NT2/D1 (cell line): ENCODE measurements at places on chromosomes 1 and 21.

DNA sequence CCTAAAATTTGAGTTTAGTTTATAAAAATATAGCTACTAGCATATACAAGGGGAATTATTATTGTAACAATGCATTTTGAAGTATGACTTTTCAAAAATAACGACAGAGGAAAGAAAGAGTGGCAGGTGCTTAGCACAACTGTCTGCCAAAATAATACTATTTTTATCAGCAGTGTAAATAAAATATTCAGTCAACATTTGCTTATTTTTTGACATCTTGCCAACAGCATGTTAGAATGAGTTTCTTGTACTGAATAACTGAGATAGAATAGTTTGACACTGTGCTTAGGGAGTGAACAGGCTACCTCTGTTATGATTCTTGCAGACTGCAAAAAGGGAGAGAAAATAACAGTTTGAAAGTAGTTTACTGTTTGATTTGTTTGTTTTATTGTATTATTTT is 909.8 kb downstream of the BRINP3 start:
- DNase-seq, result no peak

GRCh38 chr1:108121358-108122143 is 78.6 kb downstream of the SLC25A24 start:
- no peak for DNase-seq

DNA sequence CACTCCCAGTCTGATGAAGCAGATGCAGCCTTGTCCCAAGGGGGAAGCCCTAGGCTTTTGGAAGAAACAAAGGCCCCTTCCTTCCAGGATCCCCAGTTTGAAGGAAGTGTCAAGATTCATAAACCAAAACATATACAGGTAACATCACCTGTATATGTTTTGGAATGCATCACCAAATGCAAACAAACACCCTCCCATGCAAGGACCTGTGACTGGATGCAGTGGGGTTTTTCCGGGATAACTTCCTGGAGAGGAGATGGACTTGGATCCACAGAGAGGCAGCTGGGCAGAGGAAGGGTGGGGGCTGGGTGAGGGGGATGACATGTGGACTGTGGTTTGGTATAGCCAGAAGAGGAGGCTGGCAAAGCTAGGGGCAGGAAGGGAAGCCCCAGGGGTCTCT is 1.5 kb upstream of the PLA2G2F start:
- no peak for DNase-seq

DNA sequence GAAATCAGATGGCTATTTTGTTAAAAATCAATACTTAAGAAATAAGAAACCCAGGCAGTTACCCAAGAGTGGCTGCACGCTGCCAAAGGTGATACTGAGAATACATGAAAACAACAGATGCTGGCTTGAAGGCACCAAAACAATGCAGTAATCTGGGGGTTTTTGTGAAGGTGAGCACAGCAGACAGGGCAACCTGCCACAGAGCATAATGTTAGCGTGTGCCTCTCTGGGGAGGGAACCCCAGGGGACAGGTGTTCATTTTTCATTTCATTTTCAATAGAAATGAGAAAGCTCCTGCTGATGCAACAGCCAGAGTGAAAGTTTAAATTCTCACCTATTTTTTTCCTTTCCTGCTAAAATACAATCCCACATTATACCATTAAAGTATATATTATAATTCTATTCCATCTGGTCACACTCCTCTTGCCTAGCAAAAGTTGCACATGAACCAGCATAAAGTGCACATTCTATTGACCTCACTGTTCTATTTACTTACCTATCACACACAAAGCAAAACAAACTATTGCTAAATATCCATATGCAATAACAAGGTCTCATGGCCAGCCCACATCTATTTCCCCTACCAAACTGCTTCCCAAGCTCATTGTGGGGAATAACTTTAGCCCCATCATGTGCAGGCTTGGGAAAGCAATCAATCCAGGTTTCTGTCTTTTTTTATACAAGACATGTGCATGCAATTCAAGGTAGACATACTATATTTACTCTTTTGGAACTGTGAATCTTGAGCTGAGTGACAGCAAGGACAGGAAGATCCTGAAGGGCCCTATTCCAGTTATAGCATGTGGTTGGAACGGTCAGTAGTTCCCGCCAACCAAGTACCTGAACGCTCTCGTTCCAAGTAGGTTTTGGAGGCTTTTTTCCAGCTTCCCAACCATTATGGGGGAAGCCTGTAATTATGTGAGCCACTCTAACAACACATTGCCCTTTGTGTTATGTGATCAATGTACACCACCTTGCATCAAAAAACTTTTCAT is 173.6 kb downstream of the RERE start:
- no peak for DNase-seq

GRCh38 chr1:67953301-67953700 is 97.1 kb downstream of the DIRAS3 start:
- DNase-seq, result no peak

- no peak for DNase-seq
Measured at GRCh38 chr1:158146739-158147138, 34.0 kb upstream of the CD1D start.

DNA sequence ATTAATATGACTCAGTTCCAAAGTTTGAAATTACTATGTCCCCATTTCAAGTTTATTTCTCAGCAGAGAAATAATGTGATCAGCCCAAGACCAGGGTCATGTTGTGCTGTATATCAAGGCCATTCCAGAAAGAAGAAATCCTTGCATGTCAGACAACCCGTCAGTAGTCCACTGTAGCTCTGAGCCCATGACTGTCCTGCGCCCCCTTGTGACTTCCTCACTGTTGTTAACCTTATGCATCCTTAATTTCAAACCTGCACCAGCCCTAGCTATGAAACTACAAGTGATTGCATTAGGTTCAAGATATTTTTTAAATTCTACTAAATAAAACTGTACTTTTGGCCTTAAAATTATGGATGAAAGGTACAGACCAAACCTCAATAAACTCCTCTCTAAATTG is 133.0 kb downstream of the LRRC7 start:
- peak; percentile 55 for DNase-seq

DNA sequence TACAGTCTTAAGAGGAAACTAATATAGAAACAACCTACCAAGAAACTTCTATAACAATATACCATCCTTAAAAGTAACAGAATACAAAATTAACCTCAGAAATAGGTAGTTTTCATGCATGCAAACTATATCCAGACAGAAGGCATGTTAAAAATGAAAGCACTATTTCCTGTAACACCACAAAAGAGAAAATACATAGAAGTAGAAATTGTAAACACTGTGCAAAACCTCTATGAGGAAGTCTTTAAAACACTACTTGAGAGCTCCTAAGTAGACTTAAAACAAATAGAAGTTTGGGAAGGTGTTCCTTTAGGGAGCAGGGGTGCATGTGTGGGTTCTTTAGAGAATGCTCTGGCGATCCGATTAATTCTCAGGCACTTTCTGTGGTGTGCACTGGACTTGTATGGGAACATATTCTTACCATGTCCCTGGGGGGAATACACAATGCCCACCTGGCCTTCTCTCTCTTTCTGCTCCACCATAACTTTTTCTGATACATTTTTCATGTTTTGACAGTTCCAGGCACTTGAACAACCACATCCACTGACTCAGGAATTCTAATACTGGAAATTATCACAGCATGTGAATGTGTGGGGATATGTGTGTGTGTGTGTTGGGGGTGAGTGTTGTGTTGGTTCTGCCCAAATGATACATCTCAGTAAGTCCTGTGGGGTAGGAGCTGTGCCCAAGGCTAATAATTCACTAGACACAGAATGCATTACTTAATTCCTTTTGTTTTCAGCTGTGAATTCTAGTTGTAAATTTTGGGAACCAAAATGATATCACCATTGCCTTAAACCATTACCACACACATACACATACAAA is 866.3 kb upstream of the B3GALT2 start:
- DNase-seq, result no peak

GRCh38 chr1:76086597-76086996 is 12.1 kb downstream of the ST6GALNAC3 start:
- no peak for DNase-seq

DNA sequence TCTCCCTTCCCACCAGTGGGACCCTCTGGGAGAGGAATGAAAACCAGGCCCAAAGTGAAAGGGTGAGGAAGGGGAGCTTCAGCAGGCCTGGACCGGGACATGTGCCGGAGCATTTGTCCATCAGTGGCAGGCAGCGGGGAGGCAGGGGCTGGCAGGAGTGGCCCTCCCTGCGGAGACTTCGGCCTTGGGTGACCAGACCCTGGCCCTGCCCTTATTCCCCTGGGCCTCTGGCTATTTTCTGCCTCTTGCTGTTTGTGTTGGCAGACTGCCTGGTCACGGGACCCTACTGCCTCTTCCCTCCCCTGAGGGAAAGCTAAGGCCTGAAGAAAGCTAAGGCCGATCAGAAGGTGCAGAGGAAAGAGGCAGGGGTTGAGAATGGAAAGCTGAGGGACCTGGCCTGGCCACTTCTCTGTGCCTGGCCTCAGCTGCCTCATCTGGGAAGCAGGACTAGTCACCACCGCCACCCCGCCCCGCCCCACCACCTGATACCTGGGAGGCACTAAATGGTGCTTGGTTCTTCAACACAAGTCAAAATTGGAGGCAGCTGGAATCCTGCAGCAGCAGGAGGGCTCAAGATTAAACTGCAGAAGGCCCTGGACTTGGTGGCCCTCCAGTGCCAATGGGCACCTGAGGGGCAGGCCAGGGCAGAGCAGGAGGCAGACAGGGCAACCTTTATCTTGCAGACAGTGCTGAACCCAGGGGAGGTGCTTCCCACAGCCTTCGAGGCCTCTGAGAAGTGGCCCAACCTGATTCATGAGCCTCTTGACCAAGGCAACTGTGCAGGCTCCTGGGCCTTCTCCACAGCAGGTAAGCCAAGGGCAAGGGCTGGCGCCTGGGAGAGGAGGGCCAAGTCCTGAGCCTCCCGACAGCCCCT is 7.9 kb downstream of the TINAGL1 start:
- no peak for DNase-seq

DNA sequence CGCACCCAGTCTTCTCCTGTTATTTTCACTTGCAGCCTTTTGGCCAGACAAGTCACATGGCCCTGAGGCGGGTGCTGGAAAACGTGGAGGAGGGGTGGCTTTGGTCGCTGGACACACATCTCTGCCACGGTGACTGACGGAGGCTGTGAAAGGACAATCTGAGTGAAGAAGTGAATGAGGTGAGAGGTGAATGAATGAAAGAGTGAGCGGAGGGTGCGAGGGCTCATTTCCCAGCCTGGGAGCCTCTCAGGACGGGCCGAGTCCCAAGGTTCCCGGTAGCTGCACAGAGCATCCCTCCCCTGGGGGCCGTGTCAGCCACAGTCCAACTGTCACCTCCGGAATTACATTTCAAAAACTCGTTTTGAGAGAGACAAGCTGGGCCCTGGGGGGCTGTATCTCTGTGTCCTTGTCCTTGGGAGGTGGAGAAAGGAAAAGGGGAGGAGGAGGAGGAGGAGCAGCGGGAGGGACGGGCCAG is 89.6 kb downstream of the UBIAD1 start:
- no peak for DNase-seq

- no peak for DNase-seq
Measured at GRCh38 chr1:11515368-11516300, 36.7 kb downstream of the DISP3 start.

DNA sequence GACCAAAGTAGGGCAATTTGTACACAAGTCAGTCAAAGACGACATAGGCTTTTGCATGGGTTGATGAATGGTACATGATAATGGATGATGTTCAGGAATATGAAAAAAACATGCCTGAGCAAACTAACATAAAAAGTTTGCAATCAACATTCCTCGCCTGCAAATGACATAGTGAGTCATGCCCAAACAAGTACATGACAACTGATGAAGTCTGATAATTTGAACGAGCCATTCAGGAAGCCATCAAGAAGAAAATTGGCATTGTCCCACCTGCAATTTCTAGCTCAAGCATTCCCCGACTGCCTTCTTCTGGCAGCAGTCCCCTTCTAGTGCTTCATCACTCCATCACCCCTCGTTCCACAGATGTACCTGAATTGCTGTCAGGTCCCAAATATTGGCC is 118.4 kb upstream of the NR5A2 start:
- no peak for DNase-seq
